ENCODE measurements at places on chromosomes 5 and 9. TPM values are rescaled to one million over a fixed set of nuclear protein-coding genes. Genes with fewer than 3 reads are reported as not detected.
A peak's percentile ranks its signal among the peaks of the same experiment; 100 is the strongest.

DNA sequence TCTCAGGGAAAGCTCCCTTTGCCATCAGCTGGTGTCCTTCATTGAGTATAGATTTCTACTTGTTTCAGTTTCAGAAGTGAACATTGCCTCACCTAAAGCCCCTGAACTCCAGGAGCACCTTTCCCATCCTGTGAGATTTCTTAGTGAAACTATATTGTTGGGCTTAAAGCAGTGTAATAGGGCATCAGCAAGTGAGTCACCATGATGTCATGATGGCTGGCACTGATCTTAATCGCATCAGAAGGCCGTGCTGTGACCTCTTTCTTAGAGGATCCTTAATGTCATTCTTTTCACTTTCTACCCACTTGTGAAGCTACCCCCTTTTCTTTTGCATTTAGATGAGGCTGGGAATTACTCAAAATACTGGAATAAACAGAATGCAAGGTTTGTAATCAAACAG lies 401.3 kb downstream of the MTRR start:
- no peak overlapping the region for H3K4me3 ChIP-seq
- no peaks in the 10 kb centered on the region for H3K27me3 ChIP-seq
- H3K36me3 ChIP-seq, result no peaks in the 10 kb centered on the region
- H3K27ac ChIP-seq, result no peak overlapping the region

- H3K27ac ChIP-seq, result no peak overlapping the region
- no peak overlapping the region for H3K4me3 ChIP-seq
- no peaks in the 10 kb centered on the region for H3K27me3 ChIP-seq
- DNase-seq, result no peak
Measured at GRCh38 chr5:9644630-9645029, 14.5 kb upstream of the TAS2R1 start.

DNA sequence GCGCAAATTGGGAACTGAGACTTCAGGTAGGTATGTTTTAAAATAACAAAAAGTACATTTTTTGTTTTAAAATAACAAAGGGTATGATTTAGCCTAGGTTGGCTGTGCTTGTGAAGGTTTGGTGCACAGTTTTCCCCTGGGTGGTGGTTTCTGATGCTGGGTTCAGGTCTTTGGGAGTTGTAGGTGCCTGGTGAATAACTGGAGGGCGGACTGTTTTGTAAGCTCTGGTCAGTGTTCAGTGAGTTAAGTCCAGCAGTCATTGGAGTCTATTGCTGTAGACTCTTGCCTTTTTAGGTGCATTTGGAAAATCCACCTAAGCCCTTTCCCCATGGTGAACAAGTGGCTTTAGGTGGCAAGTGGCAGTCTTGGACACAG lies 43.9 kb downstream of the RAI14 start:
- peaks cover 1% of the 10 kb centered on the region for H3K4me1 ChIP-seq
- H3K27me3 ChIP-seq, result no peaks in the 10 kb centered on the region
- H3K4me3 ChIP-seq, result no peak overlapping the region
- no peak overlapping the region for H3K27ac ChIP-seq
- H3K36me3 ChIP-seq, result no peaks in the 10 kb centered on the region

GRCh38 chr5:145718956-145719355 lies 116.2 kb downstream of the PRELID2 start:
- no peaks in the 10 kb centered on the region for H3K27me3 ChIP-seq
- no peak overlapping the region for H3K4me3 ChIP-seq
- H3K27ac ChIP-seq, result no peak overlapping the region

DNA sequence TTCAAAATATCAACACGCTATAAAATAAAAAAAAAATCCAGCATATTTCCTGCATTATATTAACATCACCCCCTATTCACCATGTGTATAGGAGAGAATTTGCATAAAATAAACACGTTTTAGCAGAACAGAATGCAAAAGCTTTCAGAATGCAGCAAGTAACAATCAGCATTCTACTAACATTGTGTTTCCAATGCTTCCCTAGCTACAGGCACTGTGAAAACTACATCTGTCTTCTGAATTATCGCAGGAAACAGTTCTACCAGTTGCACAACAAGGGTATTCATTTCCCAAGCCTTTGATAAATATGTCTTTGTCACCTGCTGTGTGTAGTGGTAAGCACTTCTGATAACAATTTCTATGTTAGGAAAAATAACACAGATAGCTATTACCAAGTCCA lies 1015.8 kb downstream of the CDH18 start:
- H3K4me3 ChIP-seq, result no peak overlapping the region
- no peaks in the 10 kb centered on the region for H3K36me3 ChIP-seq
- DNase-seq, result no peak
- no peak overlapping the region for H3K27ac ChIP-seq
- no peaks in the 10 kb centered on the region for H3K4me1 ChIP-seq
- no peaks in the 10 kb centered on the region for H3K27me3 ChIP-seq

DNA sequence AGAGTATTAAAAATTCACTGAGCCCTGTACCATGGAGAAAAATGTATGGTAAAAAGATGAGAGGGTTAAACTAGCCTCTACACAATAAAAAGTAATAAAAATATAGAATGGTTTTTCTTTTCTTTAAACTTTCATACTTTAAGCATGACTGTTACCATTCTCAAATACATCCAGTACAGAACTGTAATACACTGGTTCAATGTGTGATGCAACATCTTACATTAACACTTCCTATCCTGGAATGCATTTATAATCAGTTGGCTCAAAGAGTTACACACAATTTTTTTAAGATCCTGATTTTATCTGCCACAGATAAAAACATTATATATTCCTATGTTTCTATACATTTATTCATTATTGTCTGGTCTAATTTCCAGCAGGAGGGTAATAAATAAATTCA lies 4.7 kb downstream of the GNAQ start:
- no peak for DNase-seq
- H3K27ac ChIP-seq, result no peak overlapping the region
- peaks cover 61% of the 10 kb centered on the region for H3K4me1 ChIP-seq
- peaks cover 5% of the 10 kb centered on the region for H3K36me3 ChIP-seq
- H3K4me3 ChIP-seq, result no peak overlapping the region

- peak overlapping the region; percentile 58 for H3K27ac ChIP-seq
- H3K36me3 ChIP-seq, result peaks cover 30% of the 10 kb centered on the region
- no peaks in the 10 kb centered on the region for H3K4me1 ChIP-seq
- H3K27me3 ChIP-seq, result no peaks in the 10 kb centered on the region
- peak overlapping the region; percentile 14 for H3K4me3 ChIP-seq
Measured at GRCh38 chr9:127437497-127438264, 13.5 kb downstream of the ZNF79 start.

GRCh38 chr9:93592643-93593021 lies 16.2 kb downstream of the PHF2 start:
- no peak overlapping the region for H3K4me3 ChIP-seq
- DNase-seq, result no peak
- no peaks in the 10 kb centered on the region for H3K27me3 ChIP-seq
- H3K36me3 ChIP-seq, result no peaks in the 10 kb centered on the region
- H3K27ac ChIP-seq, result no peak overlapping the region

- peaks cover 42% of the 10 kb centered on the region for H3K4me1 ChIP-seq
- H3K27me3 ChIP-seq, result no peaks in the 10 kb centered on the region
- H3K4me3 ChIP-seq, result peak overlapping the region; percentile 86
- peak overlapping the region; percentile 84 for H3K27ac ChIP-seq
- no peaks in the 10 kb centered on the region for H3K36me3 ChIP-seq
Measured at GRCh38 chr5:32312197-32312594, 543 bp downstream of the MTMR12 start.

DNA sequence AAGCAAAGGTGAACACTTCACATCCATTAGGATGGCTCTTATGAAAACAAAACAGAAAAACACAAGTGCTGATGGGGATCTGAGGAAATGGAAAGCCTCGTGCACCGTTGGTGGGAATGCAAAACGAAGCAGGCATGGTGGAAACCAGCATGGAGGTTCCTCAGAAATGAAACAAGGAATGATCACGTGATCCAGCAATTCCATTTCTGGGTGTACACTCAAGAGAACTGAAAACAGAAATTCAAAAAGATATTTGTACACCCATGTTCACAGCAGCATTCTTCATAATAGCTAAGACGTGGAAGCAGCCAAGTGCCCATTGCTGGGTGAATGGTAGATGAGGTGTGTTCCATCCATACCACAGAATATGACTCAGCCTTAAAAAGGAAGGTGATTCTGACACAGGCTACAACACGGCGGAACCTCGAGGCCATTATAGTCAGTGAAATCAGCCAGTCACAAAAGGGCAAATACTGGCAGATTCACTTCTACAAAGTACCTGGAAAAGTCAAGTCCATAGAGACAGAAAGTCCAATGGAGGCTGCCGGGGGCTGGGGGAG lies 87.2 kb upstream of the RAPGEF1 start:
- H3K4me1 ChIP-seq, result no peaks in the 10 kb centered on the region
- no peak for DNase-seq
- H3K36me3 ChIP-seq, result no peaks in the 10 kb centered on the region
- no peak overlapping the region for H3K27ac ChIP-seq

DNA sequence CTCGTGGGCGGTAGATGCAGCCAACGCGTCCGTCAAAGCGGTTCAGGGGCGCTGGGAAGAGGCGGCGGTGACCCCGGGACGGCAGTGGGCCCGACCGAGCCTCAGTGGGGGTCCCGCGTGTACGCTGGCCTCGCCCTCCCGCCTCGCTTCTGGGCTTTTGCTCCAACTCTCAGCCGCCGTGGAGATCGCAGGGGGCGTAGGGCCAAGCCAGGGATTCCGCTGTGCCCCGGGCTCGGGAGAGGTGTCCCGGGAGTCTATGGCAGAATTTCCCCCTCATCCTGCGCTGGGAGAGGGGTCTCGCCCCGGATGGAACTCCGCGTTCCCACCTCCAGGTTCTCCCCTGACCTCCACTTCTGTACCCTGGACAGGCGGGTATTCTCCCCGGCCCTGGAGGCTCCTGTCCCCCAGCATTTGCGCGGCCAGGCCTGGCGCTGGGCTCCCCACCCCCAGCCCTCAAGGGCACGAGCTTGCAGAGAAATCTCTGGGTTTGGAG lies 131.9 kb downstream of the MRPL36 start:
- DNase-seq, result no peak
- peaks cover 68% of the 10 kb centered on the region for H3K27me3 ChIP-seq
- H3K27ac ChIP-seq, result no peak overlapping the region
- H3K4me3 ChIP-seq, result no peak overlapping the region

DNA sequence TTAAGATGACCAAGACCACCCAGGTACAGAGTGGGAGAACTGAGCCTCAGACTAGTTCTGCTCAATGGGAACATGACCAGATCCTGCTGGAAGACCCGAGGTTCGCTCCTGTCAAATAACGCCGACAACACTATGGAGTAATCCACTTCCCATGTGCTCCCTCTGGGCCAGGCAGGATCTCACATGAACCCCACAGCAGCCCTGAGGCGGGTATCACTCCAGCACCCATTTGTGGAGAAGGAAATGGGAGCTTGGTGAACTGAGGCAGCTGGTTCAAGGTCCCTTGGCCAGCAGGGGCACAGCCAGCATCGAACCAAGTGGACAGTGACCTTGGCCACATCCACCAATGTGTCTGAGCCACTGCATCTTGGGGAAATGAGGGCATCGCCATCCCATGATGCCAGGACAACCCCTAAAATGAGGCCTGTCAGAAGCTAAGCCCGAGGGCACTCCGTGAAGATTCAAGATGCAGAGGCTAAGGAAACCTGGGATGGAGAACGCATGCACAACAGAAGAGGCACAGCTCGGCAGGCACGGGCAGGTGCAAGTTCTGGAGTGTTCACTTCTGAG lies 8.5 kb downstream of the ANKS6 start:
- H3K4me3 ChIP-seq, result no peak overlapping the region
- no peaks in the 10 kb centered on the region for H3K27me3 ChIP-seq
- no peak for DNase-seq
- no peaks in the 10 kb centered on the region for H3K36me3 ChIP-seq
- H3K4me1 ChIP-seq, result peaks cover 18% of the 10 kb centered on the region

The SPACA9 gene
- total RNA-seq, result 5.2 TPM

The ADAMTS13 gene
- total RNA-seq, result 4.7 TPM
